ENCODE measurements at places on chromosomes 13 and 19.

DNA sequence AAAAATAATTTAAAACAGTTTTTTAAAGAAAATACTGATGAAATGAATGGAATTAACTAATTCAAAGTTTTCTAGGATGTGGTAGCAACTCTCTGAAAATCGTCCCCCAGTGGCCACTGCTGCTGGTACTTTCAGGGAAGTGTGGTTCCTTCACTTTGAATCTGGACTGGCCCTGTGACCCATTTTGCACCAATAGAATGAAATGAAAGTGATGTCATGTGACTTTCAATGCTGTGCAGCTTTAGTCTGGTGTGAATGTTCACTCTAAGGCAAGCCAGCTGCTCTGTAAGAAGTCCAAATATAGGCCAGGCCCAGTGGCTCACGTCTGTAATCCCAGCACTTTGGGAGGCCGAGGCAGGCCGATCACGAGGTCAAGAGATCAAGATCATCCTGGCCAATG, 26.4 kb upstream of the HNRNPA1L2 start:
- no peak for DNase-seq

DNA sequence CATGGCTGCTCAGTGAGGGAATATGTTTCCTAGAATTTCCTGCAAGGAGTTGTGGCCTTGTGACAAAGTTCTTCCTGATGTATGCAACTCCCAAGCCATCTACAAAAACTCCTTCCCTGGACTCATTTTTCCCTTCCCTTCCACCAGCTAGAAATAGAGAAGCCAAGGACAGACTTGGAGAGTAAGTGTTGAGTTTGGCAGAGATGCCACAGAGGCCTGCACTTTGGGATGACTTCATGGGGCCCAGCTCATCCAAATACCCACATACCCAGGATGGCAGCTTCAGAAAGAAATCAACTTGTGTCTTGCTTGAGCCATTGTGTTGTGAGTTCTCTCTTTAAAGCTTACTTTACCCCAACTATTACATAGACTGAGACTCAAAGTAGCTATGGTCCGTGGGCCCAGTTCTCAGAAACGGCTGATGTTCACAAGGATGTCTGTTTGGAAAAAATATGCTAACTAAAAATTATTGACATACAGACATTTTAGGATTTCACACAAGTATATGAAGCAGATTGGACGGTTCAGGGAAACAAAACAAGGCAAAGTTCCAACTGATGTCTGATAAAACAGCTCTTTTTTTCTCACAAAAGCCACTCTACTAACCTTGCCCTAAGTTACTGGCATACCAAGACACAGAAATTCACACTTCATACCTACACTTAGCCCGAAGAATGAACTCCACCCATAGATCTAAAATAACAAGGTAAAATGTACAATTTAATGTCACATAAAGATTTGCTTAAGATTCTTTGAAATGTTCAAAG, 107.9 kb downstream of the NALCN start:
- no peak for DNase-seq

DNA sequence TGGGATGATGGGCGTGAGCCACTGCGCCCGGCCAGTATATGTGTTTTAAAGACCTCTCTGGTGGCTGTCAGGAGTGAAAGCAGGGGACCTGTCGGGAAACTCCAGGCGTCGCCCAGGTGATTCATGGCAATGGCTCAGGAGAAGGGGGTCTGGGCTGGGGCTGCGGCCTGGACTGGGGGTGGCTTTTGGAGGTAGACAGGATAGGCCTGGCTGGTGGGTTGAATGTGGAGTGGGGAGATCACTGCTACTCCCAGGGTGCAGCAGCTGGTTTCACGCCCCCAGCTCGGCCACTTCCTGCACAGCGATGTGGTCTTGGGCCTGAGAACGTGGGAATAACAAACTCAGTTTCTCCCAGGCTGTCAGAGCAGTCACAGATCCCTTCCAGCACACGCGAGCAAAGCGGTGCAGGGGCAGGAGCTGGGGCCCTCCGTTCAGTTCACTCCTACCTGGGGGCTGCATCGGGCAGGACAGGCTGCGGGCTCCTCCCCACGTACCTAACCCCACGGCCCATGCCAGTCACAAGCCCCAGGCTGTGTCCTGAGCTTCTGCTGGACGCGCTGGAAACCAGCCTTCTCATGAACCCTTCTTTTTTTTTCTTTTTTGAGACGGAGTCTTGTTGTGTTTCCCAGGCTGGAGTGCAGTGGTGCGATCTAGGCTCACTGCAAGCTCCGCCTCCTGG, 18.9 kb downstream of the KDM4B start:
- DNase-seq, result no peak

DNA sequence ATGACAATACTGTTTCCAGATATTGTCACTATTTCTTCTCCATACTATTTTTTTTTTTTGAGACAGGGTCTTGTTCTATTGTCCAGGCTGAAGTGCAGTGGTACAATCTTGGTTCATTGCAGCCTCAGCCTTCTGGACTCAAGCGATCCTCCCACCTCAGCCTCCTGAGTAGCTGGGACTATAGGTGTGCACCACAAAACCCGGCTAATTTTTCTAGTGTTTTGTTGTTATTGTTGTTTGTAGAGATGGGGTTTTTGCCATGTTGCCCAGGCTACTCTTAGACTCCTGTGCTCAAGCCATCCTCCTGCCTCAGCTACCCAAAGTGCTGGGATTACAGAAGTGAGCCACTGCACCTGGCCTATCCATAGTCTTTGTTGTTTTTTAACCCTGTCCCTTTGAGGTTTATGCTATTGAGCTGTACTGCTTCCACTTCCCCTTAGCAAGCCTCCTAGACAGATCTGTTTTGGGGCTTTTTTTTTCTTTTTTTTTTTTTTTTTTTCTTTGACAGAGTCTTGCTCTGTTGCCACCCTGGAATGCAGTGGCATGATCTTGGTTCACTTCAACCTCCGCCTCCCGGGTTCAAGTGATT, 27.6 kb upstream of the MAP3K10 start:
- no peak for DNase-seq

DNA sequence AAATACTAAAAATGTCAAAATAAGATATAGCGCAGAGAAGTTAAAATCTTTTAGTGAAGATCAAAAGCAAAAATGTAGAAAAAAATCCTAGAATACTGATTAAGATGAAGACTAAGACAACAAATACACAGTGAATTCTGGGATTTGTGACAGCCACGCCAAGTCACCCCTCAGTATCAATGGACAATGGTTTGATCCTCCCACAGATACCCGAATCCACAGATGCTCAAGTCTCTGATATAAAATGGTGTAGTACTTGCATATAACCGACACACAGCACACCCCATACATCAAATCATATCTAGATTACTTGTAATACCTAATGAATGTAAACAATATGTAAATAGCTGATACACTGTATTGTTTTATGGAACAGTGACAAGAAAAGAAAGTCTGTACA, 5.9 kb downstream of the MIPEP start:
- DNase-seq, result no peak

DNA sequence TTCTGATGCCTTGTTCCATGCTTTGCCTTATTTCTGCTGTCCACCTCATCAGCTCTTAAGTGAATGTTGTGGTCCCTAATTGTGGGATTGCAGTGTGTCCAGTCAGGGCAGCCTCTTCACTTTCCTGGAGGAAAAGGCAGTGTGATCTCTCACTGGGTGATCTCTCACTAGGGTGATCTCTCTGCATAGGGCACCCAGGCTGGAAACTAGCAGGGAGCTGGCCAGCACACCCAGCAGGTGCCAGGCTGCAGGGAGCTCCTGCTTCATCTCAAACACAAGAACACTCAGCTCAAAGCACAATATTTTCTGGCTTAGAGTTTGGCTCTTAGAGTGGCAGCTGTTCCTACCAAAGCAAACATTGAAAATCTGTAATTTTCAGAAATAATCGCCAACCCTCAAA, 36.5 kb upstream of the TSHZ3 start:
- no peak for DNase-seq
